Suppressor macrophage (primary cell): ENCODE measurements at places on chromosomes 16 and 17.

- peak; percentile 100 for DNase-seq
Observed at GRCh38 chr16:88856828-88857727, at the start of the genes GALNS and TRAPPC2L. Gene GALNS, minus strand, starts transcription at chr16:88856947. Its CDS starts 70 bp downstream, at chr16:88856877. Gene TRAPPC2L, plus strand, starts transcription at chr16:88857127. Its CDS starts 24 bp downstream, at chr16:88857151.

DNA sequence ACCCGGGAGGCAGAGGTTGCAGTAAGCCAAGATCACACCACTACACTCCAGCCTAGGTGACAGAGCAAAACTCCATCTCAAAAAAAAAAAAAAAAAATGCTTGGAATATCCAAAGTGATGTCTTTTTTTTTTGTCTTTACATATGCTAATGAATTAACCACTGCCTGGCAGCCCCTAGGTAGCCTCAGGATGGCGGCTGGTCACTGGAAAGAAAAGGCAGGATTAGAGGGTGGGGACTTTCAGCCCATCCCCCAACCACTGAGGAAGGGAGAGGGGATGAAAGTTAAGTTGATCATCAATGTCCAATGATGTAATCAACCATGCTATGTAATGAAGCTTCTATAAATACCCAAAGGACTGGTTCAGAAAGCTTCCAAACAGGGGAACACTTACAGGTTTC is 26.8 kb downstream of the RNF157 start:
- DNase-seq: no peak

GRCh38 chr16:51111759-51112158 is 39.3 kb downstream of the SALL1 start:
- no peak for DNase-seq

DNA sequence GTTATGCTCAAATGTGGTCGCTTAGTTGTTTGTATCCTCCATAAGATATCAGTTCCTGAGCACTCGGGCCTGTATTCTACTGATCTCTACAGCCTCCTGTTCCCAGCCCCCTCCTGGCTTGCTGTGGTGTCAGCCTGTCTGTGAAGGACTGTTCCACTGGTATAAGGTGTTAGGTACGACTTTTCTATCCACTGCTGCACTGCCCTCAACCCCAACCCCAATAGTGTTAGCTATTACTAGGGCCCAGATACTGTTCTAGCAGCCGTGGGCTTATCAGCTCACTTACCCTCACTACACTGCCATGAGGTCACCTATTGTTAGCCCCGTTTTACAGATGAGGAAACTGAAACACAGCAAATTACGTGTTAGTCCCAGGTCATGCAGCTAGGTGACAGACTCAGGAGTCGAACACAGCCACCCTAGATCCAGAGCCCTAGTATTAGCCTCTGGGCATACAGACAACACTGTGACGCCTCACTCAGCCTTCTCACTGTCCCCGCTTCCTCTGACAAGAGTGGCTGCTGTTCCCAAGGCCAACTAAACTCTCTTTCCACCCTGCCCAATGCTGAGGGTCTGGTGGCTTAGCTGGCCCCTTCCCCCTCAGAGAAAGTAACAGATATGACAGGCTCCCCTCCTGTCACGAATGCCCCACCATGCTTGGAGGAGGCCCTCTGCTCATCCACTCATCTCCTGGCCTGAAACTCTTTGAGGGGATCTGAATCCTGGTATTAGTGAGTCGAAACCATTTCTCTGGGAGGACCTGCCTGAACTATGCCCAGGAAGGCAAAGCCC is 25.6 kb upstream of the ZNF652 start:
- DNase-seq: no peak

DNA sequence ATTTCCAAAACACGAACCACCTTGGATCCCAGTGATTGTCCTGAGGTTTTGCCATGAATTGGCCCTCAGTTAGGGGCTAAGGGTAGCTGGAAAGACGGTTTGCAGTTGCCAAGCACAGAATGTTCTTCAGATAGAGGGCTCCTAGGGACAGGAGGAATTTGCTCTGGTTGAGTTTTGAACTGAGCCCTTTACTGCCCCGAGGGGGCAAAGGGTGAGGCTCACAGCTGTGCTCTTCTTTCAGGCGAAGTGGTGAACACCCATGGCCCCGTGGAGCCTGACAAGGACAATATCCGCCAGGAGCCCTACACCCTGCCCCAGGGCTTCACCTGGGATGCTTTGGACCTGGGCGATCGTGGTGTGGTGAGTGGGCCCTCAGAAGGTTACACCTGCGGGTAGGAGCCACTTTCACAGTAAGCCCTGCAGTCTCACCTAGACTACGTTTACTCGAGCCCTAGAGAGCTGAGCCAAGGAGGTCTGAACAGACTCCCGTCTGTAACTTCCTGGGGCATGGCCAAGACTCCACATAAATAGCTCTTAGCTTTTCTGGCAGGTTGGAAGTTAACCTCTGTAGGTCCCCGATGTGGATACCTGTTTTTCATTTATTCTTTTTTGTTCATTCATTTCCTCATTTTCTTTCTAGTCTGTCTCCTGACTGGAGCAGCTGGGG is 32.5 kb downstream of the NMT1 start:
- DNase-seq: no peak

- DNase-seq: no peak
Observed at GRCh38 chr16:66263973-66264310, 102.5 kb upstream of the CDH5 start.

DNA sequence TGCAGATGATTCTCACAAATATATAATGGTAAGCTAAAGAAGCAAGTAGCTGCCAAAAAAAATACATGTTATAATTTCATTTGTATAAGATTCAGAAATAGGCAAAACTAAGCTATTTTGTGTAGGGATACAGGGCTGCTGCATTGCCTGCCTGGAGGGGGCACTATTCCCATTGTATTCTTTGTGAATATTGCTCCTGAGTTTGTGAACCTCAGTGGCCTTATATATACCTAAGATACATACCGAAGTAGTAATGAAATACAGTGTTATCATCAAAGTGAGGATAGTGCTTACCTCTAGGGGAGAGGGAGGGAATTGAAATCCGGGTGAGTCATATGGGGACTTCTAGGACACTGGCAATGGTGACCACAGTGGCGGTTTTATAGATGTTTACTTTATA is 53.5 kb downstream of the C17orf58 start:
- peak; percentile 9 for DNase-seq

DNA sequence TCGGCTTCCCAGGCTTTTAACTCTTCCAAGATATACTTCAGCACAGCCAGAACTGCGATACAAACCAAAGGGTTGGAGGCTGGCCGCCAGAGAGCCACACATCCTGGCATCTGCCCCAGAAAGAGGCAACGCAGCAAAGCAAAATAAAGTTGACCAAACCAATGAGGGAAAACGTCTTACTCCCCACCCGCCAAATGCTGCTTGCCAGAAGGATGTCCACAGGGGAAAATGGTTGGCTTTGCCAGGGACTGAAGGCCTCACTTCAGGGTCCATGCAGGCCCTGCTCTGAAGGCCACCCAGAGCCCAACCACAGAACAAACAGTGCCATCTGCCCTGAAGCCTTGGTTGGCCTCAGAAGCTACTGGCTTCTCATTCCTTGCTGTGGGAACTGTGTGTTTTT is 15.0 kb downstream of the CACNG1 start:
- no peak for DNase-seq
